ENCODE measurements at places on chromosomes 1 and 21. TPM values are rescaled to one million over a fixed set of nuclear protein-coding genes. Genes with fewer than 3 reads are reported as not detected.

- DNase-seq = no peak
Measured at GRCh38 chr1:247335882-247336281, 4.2 kb upstream of the ZNF496 start.

- DNase-seq = no peak
Measured at GRCh38 chr1:47841356-47841755, 155.8 kb downstream of the TRABD2B start.

DNA sequence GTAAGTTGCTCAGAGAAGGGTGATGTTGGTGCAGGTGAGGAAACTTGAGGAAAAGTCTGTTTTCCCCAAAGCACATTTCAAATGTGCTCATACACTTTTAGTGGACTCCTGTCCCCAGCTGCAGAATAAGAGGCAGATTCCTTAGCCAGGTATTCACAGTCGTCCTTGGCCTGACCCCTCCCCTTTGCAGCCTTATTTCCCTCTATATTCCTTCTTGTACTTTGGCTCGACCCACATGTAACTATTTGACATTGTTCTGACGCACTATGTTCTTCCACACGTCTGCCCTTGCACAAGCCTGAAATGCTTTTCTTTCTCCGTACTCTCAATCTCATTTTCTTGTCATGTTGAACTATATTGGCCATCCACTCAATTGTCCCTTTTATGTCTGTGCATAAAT, 498.4 kb upstream of the USP24 start:
- no peak for DNase-seq

The UCHL5 gene
- polyA plus RNA-seq = 51.1 TPM

The LIX1L gene
- 43.7 TPM for polyA plus RNA-seq

GRCh38 chr1:83676106-83676505, 322.8 kb downstream of the TTLL7 start:
- DNase-seq = no peak
